ENCODE measurements at places on chromosomes 5 and 9.

DNA sequence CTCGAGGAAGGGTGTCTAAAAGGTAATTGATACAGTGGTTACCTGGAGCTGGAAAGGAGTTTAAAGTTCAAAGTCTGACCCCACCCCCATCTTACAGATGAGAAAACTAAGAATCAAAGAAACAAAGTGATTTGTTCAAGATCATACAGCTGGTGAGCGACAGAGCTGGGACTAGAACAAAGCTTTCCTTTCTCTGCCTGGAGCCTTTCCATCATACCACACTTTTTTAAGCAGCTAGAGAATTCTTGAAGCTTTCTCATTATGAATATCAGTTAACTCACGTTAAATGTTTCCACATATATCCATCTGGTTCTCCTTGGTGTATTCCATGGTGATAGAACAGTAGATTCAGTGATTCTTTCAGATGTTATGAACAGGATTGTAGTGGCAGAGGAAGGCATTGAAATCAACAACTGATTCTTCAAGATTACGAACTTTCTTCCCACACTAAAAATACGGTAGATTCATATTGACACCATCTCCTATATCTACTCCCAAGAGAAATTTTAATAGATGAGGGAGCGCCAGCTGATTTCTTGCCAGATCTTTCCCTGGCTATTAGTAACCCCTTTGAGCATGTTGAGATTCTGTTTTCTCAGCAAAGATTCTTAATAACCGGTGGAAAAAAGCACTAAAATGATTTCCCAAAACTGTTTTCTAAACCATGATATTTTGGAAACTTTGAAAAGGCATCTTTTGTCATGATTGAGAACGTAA lies 233.7 kb downstream of the ADAMTSL1 start:
- DNase-seq = no peak

DNA sequence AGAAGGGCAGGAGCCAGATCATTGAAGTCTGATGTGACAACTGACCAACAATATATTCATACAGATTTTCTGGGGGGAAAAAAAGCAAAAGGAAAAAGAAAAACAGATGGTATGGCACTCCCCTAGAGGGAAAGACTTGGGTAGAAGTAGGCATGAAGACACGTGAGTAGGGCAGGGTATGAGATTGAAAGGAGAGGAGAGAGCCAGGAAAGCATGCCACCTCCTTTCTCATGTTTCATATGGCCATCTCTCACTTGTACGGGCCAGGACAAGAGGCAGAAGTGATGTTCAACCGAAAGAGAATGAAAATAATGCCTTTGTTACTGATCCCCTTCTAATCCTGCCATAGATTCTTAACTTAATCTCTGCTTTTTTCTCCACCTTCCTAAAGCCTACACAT lies 139.0 kb upstream of the ACTBL2 start:
- DNase-seq = no peak

DNA sequence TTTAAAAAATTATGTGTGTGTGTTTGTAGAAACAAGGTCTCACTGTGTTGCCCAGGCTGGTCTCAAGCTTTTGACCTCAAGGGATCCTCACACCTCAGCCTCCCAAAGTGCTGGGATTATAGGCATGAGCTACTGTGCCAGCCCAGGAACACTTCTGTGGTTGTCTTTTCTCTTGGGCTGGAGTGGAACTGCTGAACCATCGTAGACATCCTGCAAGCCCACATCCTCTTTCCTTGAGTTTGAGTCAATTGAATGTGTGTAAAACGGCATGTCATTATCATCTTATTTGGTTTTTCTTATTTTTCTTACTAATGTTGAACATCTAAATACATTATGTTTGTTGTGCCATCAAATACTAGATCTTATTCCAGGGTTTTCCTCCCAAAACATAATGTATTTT lies 40.0 kb downstream of the EHMT1 start:
- no peak for DNase-seq

GRCh38 chr9:101226161-101226560 lies 158.6 kb downstream of the BAAT start:
- no peak for DNase-seq

Data from COR-L47 (cell line).